ENCODE measurements at places on chromosomes 1 and 21. TPM values are rescaled to one million over a fixed set of nuclear protein-coding genes. Genes with fewer than 3 reads are reported as not detected.

- H3K27ac ChIP-seq = no peak overlapping the region
- H3K4me3 ChIP-seq = no peak overlapping the region
- DNase-seq = no peak
- no peaks in the 10 kb centered on the region for H3K36me3 ChIP-seq
- H3K4me1 ChIP-seq = no peaks in the 10 kb centered on the region
Observed at GRCh38 chr1:10779201-10779600, 17.2 kb downstream of the CASZ1 start.

DNA sequence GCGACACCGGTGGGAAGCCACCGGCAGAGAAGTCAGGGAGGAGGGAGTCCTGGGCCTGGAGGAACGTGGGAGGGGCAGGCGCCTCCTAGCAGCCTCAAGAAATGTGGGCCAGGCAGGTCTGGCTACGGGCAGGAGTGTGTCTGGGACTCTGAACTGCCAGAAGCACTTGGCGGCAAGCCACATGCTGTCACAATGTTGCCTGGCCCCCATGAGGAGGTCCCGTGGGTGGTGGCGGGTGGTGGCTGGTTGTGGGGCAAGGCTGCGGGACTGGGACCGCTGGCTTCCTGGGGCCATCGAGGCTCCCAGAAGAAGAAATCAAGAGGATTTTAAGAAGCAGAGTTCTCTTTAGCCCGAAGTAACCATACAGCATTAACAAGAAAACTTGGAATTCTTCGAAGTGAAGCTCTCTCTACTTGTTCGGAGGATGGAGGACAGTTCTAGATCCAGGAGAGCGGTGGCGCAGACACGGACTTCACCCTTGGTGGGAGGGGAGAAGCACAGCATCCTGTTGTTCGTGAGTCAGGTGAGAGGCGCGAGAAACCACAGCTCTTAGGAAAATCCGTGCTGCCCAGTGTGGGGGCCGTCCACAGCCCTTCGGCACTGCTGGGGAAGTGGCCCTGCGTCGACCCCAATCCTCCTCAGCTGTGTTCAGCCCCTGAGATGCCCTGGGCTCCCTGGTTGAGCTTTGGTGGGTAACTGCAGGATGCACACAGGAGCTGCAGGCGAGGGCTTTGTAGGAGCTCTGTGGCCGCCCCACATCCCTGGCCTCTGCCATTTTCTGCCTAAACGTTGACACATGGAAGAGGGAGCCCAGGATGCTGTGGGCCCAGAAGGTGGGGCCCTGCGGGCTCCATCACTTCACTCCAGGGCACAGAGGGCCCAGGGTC is 12.4 kb downstream of the SKI start:
- no peak overlapping the region for H3K27ac ChIP-seq
- peaks cover 54% of the 10 kb centered on the region for H3K4me1 ChIP-seq
- no peak overlapping the region for H3K4me3 ChIP-seq
- peaks cover 31% of the 10 kb centered on the region for H3K36me3 ChIP-seq

GRCh38 chr1:145877923-145878486 is 7.7 kb downstream of the ANKRD35 start:
- DNase-seq = no peak
- H3K4me3 ChIP-seq = no peak overlapping the region
- no peak overlapping the region for H3K27ac ChIP-seq
- H3K27me3 ChIP-seq = peaks cover 19% of the 10 kb centered on the region
- H3K4me1 ChIP-seq = peaks cover 2% of the 10 kb centered on the region

GRCh38 chr1:166884040-166884642 is 8.1 kb upstream of the TADA1 start:
- no peaks in the 10 kb centered on the region for H3K36me3 ChIP-seq
- peak; percentile 60 for DNase-seq
- H3K4me3 ChIP-seq = peak overlapping the region; percentile 34
- peaks cover 32% of the 10 kb centered on the region for H3K27me3 ChIP-seq

- no peak overlapping the region for H3K27ac ChIP-seq
- DNase-seq = no peak
- H3K27me3 ChIP-seq = peaks cover 3% of the 10 kb centered on the region
- H3K4me3 ChIP-seq = no peak overlapping the region
Observed at GRCh38 chr1:96559707-96560596, 161.6 kb upstream of the PTBP2 start.

DNA sequence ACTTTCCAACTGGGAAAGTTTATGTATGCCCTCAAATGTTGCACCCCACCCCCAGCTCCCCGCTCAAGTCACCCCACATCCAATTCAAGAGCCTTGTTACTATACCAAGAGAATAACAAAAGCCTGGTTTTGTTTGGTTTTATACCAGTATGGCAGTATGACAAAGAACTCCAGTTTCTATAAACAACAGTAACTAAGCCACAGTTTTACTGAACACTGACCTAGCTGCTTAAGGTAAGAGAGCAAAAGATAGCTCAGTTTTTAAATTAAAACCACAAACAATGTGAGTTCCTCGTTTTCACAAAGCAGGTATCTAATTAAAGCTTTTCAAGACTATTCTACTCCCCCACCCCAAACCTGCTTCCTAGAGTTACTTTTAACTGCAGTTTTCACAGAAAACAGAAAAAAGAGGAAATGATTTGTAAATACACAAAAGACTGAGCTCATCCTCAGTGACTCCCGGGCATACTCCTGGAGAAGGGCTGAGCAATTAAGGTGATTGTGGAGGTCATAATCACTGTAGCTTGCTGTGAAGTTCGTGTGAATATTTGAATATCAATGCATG is 59.3 kb upstream of the LHX8 start:
- no peak overlapping the region for H3K4me3 ChIP-seq
- H3K36me3 ChIP-seq = no peaks in the 10 kb centered on the region
- no peaks in the 10 kb centered on the region for H3K4me1 ChIP-seq
- no peak overlapping the region for H3K27ac ChIP-seq

DNA sequence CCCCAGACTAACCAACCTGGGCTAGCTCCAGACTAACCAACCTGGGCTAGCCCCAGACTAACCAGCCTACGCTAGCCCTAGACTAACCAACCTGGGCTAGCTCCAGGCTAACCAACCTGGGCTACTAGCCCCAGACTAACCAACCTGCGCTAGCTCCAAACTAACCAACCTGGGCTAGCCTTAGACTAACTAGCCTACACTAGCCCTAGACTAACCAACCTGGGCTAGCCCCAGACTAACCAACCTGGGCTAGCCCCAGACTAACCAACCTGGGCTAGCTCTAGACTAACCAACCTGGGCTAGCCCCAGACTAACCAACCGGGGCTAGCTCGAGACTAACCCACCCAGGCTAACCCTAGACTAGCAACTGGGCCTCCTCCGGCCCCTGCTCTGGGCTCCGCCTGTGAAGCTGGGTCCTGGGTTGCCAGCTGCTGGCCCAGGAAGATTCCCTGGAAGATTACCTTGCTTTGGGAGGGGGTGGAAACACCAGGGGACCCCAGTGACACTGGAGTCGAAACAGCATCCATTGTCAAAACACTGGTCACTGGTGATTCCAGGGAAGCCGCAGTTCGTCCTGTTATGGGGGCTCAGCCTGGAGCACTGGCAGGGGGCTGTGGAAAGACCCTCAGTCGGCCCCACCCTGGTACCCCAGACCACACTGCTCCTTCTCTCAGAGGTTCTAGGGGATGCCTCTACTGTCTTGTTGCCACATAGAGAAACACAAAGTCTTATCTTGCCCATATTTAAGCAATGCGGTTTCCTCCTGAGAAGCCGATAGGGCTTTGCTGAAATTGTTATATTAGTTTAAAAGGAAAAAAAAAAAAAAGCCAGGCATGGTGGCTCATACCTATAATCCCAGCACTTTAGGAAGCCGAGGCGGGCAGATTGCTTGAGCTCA is 1.1 kb downstream of the TFF2 start:
- no peak for DNase-seq
- H3K27ac ChIP-seq = no peak overlapping the region
- no peaks in the 10 kb centered on the region for H3K36me3 ChIP-seq
- no peaks in the 10 kb centered on the region for H3K27me3 ChIP-seq
- H3K4me3 ChIP-seq = no peak overlapping the region
- H3K4me1 ChIP-seq = no peaks in the 10 kb centered on the region

GRCh38 chr1:151583796-151584195 is 28.1 kb upstream of the SNX27 start:
- H3K4me1 ChIP-seq = no peaks in the 10 kb centered on the region
- no peak overlapping the region for H3K27ac ChIP-seq
- H3K27me3 ChIP-seq = no peaks in the 10 kb centered on the region
- H3K4me3 ChIP-seq = no peak overlapping the region
- DNase-seq = no peak

DNA sequence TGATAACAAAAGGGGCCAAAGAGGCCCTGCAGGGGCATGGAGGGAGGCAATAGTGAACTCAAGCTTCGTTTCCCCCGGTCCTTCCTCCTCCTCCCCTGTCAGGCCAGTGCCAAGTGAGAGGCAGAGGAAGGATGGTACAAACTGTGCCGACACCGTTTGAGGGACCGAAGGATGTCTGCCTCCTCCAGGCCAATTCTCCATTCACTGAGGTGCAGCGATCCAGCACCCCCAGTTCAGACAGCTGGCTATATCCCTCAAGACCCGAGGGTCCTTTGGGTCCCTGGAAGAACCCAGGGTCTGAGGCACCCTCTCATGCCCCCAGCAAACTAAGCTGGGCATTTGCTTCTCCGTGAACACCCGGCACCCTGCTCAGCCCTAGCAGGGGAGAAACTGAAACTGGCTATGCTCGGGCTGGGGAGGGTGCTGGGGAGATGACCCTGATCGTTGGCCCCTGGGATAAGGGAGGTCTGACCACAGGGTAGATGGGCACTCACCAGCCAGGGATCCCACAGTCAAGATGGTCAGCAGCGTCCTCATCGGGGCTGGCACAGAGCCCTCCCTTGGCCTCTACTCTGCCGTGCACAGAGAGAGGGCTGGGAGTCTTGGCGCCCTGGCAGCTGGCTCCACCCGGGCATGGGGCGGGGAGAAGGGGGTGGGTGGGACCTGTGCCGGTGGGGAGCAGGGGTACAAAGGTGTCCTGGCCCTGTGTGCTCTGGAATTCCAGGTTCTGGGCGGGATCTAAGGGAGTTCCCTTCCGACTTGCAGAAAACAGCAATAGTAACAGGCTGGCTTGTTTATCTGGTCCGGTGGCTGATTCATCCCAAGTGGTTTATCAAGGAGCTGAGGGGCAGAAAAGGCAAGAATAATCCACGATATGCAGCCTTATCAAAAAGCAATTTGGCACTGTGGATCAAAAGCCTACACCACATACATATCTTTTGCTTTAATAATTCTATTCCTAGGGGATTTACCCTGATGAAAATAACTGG is at the start of gene IL22RA1:
Gene IL22RA1 (minus strand): TSS at position 595 of the 989 bp plus-strand sequence. CDS start 58 bp downstream, at position 537.
- no peaks in the 10 kb centered on the region for H3K36me3 ChIP-seq
- H3K27me3 ChIP-seq = peaks cover 14% of the 10 kb centered on the region
- peaks cover 7% of the 10 kb centered on the region for H3K4me1 ChIP-seq

GRCh38 chr1:31101147-31101502 is 35.6 kb upstream of the PUM1 start:
- no peaks in the 10 kb centered on the region for H3K4me1 ChIP-seq
- H3K27me3 ChIP-seq = no peaks in the 10 kb centered on the region
- H3K4me3 ChIP-seq = no peak overlapping the region
- H3K27ac ChIP-seq = no peak overlapping the region

GRCh38 chr1:163275222-163275621 is 46.5 kb upstream of the NUF2 start:
- H3K27ac ChIP-seq = no peak overlapping the region
- no peak overlapping the region for H3K4me3 ChIP-seq
- no peaks in the 10 kb centered on the region for H3K27me3 ChIP-seq
- no peaks in the 10 kb centered on the region for H3K4me1 ChIP-seq
- peaks cover 23% of the 10 kb centered on the region for H3K36me3 ChIP-seq

- H3K4me1 ChIP-seq = no peaks in the 10 kb centered on the region
- H3K27me3 ChIP-seq = no peaks in the 10 kb centered on the region
- no peak overlapping the region for H3K4me3 ChIP-seq
- no peak for DNase-seq
Observed at GRCh38 chr1:196698993-196699392, 47.1 kb downstream of the CFH start.

DNA sequence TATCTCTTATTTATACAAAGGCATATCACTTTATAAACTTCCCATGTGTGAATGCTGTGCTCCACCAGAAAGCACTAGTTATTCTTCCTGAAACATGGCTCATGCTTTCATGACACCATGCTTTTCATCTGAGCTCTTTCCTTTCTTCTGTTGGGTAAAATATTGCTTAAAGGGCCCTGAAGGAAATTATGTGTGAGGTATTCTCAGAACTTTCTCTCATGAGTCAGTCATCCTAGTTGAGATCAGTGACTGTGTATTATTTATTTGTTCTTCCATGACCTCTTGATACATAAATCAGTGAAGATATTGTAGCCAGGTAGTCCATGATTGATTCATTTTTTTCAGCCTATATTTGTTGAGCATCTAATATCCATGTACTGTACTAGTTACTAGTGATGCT is 54.8 kb downstream of the CYP2J2 start:
- DNase-seq = no peak
- no peaks in the 10 kb centered on the region for H3K4me1 ChIP-seq
- no peaks in the 10 kb centered on the region for H3K27me3 ChIP-seq
- peaks cover 3% of the 10 kb centered on the region for H3K36me3 ChIP-seq

- no peaks in the 10 kb centered on the region for H3K36me3 ChIP-seq
- H3K4me3 ChIP-seq = no peak overlapping the region
- DNase-seq = no peak
- no peak overlapping the region for H3K27ac ChIP-seq
Observed at GRCh38 chr1:229699613-229700267, 73.7 kb downstream of the URB2 start.

DNA sequence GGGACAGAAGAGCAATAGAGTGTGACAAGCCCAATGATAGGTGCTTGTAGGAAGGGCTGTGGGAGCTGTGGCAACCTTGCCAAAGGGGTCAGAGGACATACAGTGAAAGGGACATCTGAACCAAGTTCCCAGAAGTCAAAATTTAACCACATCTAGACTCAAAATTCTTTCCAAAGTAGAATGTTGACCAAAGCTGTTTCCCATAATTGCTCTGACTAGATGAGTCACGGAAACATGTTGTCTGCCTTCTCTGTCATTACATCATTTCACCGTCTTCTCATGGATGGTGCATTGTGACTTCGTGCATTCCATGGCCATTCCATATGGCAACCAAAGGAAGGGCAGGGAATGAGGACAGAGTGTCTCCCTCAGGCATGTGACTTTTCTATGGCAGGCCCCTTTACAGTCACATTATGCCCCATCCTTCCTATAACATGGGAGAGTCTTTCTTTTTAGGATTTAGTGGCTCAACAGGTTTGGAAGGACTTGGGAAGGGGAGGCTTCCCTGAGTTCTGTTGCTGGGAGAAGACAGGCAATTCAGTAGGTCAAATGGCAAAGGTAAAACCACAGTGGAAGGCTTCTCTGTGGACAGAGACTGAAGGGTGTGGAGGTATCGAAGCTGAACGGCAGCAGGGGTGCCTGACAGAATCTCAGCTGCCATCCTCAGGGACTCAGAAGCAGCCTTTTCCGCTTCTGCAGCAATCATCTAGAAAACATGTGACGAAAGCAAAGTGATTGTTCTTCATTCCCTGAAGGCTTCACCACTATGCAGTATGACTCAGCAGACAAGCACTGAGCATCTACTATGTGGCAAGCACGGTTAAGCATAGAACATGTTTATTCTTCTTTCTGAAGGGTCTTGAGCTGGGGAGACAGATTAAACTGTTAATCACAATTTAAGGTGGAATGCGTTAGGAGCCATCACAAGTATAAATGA is 24.7 kb downstream of the NPHS2 start:
- no peaks in the 10 kb centered on the region for H3K36me3 ChIP-seq
- no peak for DNase-seq
- H3K4me3 ChIP-seq = no peak overlapping the region
- no peaks in the 10 kb centered on the region for H3K27me3 ChIP-seq
- H3K27ac ChIP-seq = no peak overlapping the region

Gene ERICH3
- not detected for total RNA-seq
